ENCODE measurements at places on chromosomes 2 and 18.

GRCh38 chr2:143742581-143742980 is 613.4 kb downstream of the ARHGAP15 start:
- no peak for DNase-seq

- DNase-seq: no peak
Observed at GRCh38 chr2:100691846-100692245, 128.1 kb upstream of the NPAS2 start.

DNA sequence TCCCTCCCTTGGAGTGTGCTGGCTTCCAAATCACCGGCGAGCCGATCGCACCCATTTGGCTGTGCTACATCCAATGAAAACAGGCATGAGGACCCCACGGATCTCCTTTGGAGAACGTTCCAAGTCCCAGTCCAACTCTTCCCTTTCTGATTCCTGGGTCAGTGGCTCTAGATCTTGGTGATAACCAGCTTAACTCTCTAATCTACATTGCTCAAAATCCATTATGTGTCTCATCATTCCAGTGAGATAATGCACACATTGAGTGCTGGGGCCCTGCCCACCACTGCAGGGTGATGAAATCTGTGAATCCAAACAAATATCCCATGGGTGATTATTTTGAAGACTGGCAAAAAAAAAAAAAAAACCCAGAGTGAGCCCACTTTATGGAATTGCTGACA is 232.7 kb upstream of the COPS8 start:
- DNase-seq: no peak

- no peak for DNase-seq
Observed at GRCh38 chr2:206531996-206532543, 88.7 kb downstream of the ADAM23 start.

DNA sequence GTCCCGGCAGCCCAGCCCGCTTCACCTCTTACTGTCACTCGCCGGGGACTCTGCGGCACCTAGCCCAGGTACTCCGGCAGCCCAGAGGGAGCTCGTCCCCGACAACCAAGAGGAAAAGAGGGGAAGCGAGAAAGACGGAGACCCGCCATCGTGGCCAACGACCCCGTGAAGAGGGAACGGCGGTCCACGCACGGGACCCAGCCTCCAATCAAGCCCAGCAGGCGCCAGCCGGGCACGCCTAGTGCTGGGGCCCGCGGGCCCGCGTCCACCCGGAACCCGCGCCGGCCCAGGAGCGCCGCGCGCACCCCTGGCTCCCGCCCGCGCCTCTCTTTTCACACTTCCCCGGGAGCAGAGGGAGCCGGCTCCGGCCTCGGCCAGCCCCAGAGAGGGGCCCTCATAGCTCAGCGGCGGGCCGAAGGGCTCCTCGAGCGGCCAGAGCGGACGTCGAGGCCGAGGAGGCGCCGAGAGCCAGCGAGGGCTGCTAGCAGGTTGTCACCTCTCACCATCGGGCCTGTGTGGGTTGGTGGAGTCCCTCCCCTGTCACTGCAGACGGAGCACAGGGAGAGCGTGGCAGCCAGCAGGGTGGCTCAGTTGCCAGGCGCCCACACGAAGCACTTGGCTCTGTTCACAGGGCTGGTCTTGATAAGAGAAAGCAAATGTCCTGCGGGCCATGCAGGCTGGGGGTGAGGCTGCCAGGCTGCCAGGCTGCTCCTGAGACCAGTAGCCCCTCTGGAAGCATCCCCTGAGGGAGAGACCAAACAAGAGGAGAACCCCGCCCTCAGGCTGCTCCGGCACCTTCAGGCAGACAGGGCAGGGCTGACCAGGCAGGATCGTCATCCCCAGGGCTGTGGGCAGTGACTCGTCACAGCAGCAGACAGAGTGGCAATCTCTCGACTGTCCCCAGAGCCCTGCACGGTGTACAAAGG is 36.9 kb upstream of the KLF11 start:
- DNase-seq: no peak

DNA sequence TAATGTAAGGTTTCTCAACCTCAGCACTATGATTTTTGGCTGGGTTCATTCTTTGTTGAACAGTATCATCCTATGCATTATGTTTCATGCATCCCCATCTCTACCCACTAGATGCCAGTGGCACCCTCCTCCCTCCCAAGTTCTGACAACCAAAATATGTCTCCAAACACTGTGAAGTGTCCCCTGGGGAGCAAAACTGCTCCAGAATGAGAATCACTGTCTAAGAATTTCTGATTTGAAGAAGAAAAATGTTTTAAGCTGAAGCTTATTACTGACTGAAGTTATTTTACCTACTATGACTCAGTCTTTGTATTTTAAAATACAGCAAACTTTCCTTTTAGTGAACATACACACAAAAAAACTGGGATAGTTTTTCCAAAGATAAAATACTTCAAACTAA is 3.4 kb downstream of the THADA start:
- no peak for DNase-seq

DNA sequence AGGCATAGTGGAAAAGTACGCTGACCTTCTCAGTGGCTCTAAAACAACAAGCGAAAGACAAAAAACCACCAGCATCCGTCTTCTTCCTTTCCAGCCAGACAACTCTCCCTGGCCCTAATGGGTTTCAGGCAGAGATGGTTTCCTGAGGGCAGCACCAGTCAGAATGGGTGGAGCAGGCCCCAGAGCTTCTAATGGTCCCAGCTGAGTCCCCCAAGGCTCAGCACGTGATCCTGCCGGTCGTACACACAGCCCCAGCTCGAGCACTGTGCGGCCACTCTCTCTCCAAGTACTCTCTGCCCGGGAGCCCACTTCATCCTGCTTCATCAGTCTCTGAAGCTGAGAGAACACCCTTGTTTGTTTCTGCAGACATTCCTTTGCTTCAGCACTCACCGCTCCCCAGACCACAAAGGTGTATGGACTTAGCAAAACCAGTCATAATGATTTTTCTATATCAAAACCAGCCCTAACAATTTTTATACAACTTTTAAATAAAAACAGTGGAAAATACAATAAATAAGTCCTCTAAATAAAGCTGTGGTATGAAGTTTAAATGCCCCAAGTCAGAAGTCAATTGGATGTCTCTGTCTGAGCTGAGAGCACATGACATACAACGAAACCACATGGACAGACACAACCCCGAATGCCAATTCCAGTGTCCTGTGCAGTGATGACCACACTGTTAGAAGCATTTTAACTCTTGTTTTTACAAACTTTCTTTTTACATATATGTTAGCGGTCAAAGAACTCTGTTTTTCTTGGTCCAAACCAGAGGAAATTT is 63.9 kb downstream of the PARD6G start:
- no peak for DNase-seq

DNA sequence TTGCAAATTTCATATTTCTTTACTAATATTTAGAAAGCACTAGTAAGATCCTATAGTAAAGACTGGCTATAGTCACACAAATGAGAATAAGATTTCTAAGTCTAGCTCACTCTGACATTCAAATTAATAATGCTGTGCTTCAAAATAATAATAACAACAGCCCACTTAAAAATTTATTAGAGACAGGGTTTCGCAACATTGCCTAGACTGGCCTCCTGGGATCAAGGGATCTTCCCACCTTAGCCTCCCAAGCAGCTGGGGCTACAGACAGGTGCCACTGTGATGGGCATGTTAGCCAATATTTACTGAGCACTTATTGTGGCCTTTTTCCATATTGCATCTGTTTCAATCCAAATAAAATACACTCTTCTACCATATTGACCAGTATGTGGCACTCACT is 96.1 kb downstream of the PIEZO2 start:
- DNase-seq: no peak

DNA sequence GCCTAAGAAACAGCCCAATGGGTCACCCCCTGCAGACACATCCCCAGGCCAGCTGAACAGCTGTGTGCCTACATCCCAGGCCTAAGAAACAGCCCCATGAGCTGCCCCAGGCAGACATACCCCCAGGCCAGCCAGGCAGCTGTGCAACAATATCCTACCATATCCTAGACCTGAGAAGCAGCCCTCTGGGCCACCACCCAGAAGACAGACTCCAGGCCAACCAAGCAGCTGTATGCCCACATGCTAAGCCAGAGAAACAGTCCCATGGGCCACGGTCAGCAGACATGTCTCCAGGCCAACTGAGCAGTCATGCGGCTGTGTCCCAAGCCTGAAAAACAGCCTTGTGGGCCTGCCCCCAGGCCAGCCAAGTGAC is 205.5 kb downstream of the ATAD2B start:
- DNase-seq: no peak

- DNase-seq: no peak
Observed at GRCh38 chr2:233756429-233757081, 3.5 kb upstream of the UGT1A1 start.

DNA sequence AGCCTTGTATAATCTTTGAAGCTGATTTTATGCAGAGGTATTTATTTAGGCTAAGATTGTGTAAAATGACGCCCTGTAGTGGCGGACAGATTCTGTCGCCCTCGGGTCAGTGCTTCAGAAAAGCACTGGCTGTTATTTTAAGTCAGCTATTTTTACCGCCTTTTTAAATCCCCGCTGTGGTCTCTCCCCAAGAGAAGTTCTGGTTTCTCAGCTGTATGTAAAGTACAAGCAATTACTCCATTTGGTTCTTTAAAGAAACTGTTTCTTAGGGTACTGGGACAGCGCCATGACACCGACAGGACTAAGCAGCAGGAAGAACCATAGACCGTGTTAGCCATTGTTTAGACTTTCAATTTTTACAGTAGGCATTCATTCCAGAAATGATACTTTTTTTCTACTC is 65.0 kb downstream of the UGGT1 start:
- DNase-seq: no peak

GRCh38 chr2:240232264-240232915 is 91.9 kb upstream of the OTOS start:
- DNase-seq: no peak

DNA sequence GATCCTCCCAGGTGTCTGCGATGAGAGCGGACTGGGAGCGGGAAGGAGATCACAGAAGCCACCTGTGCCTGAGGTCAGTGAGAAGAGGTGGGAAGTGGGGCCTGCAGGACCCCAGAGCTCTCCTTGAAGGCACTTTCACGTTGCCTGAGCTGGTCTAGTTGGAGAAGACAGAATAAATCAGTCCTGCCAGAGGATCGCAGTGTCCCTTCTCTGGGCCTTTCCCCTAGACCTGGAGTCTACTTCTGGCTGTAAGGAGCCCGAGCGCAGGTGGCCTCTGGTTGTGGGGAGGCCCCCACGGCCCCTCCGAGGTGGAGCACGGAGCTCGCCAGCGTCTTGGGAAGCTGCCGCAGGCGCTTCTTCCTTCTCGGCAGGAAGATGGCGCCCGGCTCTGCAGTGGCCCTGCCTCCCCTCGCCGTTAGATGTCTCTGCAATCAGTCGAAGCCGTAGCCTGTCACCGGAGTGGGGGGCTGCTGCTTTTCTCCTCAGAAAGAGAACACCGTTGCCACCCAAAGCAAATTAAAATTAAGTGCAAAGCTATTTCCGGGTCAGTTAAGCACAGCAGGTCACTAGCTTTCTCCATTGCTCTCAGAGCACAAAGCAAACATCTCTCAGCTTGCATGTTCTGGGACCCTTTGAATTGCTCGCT is 212.0 kb upstream of the MYT1L start:
- DNase-seq: no peak

DNA sequence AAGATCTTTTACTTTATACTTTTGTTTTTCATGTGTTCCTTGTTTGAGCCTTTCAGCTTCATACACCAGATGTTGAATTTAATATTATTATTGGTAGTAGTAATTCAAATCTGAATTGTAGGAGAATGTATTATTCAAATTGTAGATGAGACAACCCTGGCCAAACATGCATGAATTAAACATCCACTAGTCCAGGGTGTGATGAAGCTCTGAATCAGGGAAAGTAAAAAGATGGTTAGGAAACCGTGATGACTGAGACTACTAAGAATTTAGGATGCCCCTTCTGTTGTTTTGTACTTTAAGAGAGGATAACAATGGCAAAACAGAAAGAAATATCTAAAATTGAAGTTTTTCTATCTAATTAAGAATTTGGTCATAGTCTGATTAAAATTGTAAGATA is 227.8 kb upstream of the CDH2 start:
- no peak for DNase-seq

GRCh38 chr2:160085662-160086061 is 23.2 kb upstream of the PLA2R1 start:
- DNase-seq: no peak

DNA sequence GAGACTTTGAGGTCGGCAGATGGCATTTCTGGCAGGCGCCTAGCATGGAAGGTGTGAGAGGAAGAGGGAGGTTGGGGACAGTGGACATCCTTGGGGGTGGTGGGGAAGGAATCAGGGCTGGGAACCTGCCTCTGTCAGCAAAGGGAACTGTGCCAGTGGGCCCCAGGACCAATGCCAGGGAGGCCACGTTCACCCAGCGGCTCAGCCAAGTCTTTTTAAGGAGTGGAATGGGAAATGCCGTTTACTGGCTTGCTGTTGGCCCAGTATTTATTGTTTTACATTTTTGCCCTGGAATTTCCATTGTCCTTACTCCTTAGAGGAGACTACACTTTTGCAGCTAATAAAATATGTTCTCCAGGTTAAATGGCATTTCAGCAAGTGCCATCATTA is 135.2 kb downstream of the MCFD2 start:
- DNase-seq: no peak

DNA sequence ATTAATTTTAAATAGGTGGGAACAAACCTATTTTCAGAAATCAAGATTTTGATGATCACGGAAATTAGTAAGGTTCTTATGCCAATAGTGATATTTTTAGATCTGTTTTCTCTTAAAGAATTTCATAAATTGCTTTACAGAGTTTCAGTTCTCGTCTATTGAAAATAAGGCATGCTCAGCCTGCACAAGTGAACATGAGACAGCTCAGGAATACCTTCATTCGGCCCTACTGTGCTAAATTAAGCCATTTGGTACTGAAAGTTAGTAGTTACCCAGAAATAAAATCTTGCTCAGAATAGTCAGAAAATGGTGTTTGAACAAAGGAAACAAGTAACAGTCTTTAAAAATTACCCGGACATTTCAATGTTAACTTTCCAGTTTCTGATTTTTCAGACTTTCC is 60.4 kb downstream of the DLGAP1 start:
- no peak for DNase-seq

DNA sequence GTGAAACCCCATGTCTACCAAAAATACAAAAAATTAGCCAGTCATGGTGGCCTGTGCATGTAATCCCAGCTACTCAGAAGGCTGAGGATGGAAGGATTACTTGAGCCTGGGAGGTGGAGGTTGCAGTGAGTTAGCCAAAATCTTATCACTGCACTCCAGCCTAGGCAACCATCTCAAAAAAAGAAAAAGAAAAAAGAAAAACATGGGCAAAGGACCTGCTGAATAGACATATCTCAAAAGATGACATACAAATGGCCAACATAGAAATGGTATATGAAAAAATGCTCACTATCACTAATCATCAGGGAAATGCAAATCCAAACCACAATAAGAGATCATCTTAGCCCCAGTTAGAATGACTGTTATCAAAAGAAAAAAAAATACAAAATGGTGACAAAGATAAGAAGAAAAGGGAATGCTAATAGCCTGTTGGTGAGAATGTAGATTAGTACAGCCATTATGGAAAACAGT is 1.4 kb upstream of the TGOLN2 start:
- DNase-seq: no peak

GRCh38 chr2:183035954-183036669 is 2.1 kb downstream of the NCKAP1 start:
- no peak for DNase-seq

DNA sequence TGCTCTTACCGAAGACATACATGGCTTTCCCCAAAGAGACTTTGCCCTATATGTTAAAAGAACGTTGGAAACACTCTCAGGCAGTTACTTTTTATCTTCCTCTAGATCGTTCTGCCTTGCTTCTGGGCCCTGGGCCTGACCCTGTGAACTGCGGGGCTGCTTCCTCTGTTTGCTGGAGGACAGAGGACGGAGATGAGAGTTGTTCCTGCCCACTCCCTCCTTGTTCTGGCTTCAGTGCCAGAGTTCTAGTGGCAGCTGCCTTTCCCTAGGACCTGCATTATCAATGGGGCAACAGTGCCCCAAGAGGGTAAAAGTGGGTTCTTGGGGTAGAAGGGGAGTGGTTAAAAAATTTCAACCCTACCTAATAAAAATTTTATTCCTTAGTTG is 6.5 kb upstream of the FN1 start:
- DNase-seq: no peak

Data from stimulated activated CD8-positive, alpha-beta memory T cell treated with anti-CD3 and anti-CD28 coated beads, Interleukin-2, amount 100 ng/mL, for 1 hour (primary cell).